PC-9 (cell line): ENCODE measurements at places on chromosomes 3 and 15. TPM values are rescaled to one million over a fixed set of nuclear protein-coding genes. Genes with fewer than 3 reads are reported as not detected.

DNA sequence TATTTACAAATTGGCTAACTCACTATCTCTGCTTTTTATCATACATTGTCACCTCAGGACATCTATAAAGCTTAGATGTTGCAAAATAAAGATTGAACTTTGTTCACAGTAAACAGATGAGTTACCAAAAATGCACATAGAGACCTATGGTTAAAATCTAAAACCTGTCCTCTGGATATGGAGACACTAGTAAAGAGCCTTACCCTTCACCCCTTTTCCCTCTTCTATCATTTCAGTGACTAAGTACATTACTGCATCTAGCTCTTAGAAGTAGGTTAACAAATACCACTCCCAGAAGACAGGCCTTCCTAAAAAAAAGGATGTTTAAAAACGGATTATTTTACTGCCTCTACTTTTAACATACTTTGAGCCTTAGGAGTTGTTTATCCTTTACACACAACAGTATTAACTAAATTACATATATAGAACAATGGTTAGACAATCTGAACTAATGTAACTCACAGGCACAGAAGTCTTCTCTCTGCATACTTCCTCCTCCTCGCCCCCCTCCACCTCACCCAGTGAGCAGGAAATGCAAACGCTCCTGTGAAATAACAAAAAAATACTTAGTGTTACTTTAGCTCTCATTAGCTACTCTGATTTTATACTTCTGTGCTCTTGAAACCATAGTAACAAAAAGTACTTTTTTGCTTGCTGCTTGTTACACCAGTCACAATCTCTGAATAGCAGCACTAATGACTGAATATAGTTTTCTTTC is 23.3 kb downstream of the IREB2 start:
- H3K27me3 ChIP-seq: no peaks in the 10 kb centered on the region
- H3K4me1 ChIP-seq: peaks cover 18% of the 10 kb centered on the region
- H3K36me3 ChIP-seq: peaks cover 31% of the 10 kb centered on the region
- DNase-seq: no peak
- H3K4me3 ChIP-seq: no peak overlapping the region

DNA sequence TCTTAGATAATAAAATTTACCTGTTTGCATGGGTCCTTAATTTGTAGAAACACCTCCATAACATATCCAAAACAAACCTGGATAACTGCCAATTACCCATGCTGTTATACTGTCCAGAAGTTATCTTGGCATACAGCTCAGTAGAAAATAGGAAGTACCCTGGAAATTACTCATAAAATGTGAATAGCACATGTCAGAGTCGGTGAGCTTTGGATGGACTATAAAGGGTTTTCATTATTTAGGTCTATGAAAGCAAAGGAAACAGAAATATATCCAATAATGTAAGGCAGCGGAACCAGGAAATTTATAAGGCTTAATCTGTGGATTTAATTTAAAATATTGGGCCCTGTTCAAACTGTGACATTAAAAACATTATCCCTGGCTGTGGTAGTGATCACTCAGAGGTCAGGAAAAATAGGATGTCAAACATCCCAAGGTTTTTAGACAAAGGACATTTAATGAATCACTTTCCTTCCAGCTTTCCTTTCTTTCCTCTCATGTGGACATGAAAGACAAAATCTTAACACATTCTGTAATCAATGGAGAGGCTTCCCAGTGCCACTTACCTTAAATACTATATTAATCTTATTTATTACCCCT is 459.0 kb upstream of the DPH6 start:
- H3K4me1 ChIP-seq: no peaks in the 10 kb centered on the region
- no peak overlapping the region for H3K4me3 ChIP-seq
- no peaks in the 10 kb centered on the region for H3K36me3 ChIP-seq

DNA sequence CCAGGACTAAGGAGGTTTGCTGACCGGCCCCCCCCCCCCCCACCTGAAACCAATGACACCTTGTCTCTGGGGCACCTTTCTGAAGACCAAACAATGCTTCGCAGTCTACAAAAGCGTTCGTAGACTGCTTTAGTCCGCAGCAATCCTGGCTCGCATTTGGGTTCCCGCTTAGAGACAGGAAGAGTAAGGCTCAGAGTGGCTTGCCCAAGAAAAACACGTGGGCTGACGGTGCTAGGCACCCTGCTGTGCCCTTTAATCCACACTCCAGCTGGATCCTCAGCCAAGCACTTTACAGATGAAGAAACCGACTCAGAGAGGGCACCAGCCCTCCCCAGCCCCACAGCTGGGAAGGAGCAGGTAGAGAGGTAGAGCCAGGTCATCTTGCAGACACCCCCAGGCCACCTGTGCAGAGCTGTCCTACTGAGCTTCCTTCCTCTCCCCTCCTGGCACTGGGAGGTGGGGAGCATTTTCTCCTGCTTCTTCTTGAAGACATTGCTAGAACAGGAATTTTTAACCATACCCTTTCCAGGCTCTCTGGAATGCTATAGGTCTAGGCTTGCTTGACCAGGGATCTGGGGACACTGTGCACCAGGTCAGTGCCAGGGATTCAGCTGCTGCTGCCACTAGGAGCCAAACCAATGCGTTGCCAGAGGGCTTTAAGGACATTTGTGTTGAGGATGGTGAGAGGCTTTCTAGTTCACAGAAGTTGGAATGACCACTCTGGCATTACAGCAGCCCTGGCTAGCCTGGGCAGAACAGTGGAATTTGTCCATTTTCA is 1.0 kb upstream of the KLF15 start:
- H3K4me3 ChIP-seq: no peak overlapping the region
- H3K27me3 ChIP-seq: peaks cover 31% of the 10 kb centered on the region
- no peak for DNase-seq
- H3K36me3 ChIP-seq: no peaks in the 10 kb centered on the region

GRCh38 chr3:61177450-61177849 is 73.8 kb downstream of the FHIT start:
- no peaks in the 10 kb centered on the region for H3K27me3 ChIP-seq
- no peak overlapping the region for H3K4me3 ChIP-seq
- no peaks in the 10 kb centered on the region for H3K4me1 ChIP-seq

DNA sequence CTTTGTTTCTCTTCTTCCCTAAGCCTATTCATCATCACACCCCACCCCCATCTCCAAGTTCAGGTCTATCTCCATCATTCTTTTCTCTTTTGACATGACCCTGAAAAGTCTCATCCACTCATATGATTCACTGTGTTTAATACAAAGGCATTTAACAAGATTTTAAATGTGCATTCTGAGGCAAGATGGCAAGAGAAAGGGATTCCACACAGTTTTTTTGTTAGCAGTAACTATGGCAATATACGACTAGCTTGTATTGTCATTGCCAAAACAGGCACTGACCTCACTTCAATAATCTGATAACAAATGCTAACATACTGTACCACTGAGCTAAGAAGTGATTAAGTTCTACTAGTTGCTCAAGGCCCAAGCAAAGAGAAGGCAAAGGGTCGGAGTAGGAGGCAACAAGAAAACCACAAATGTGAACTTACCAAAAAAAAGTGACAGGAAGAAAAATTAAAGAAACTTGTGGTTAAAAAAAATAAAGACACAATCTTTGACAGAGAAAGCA is 53.2 kb downstream of the FBN1 start:
- H3K4me1 ChIP-seq: no peaks in the 10 kb centered on the region
- no peak overlapping the region for H3K4me3 ChIP-seq
- peak; percentile 65 for DNase-seq
- no peak overlapping the region for H3K27ac ChIP-seq
- H3K27me3 ChIP-seq: no peaks in the 10 kb centered on the region

GRCh38 chr3:114498539-114499370 is 204.9 kb downstream of the TIGIT start:
- H3K4me1 ChIP-seq: peaks cover 52% of the 10 kb centered on the region
- H3K27me3 ChIP-seq: no peaks in the 10 kb centered on the region
- peak; percentile 85 for DNase-seq

- DNase-seq: peak; percentile 92
- no peak overlapping the region for H3K4me3 ChIP-seq
- H3K27ac ChIP-seq: no peak overlapping the region
- no peaks in the 10 kb centered on the region for H3K36me3 ChIP-seq
- peaks cover 11% of the 10 kb centered on the region for H3K4me1 ChIP-seq
These were observed 167.3 kb downstream of the FAM43A start for GRCh38 chr3:194852831-194853508.

DNA sequence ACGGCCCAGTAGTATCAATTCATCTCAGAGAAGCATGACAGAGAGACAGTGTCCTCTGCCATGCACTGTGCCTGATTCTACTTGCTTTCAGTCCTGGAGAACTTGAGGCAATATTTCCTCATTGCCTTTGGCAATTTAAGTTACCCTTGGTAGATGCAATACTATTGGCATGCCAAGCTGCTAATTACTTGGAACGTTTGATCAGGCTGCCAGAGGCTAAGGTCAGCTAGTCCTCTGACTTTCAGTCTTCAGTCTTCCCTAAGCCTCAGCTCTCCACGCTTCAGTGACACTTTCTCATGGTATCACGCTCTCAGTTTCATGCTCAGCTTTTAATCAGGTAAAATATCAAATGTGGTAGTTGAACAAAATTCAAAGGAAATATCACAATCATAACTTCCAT is 13.1 kb upstream of the OSBPL11 start:
- no peak for DNase-seq
- no peak overlapping the region for H3K27ac ChIP-seq
- H3K36me3 ChIP-seq: no peaks in the 10 kb centered on the region
- no peak overlapping the region for H3K4me3 ChIP-seq
- H3K27me3 ChIP-seq: no peaks in the 10 kb centered on the region

- no peak overlapping the region for H3K27ac ChIP-seq
- DNase-seq: no peak
- no peaks in the 10 kb centered on the region for H3K4me1 ChIP-seq
- H3K36me3 ChIP-seq: no peaks in the 10 kb centered on the region
- H3K4me3 ChIP-seq: no peak overlapping the region
These were observed 15.3 kb downstream of the FOXP1 start for GRCh38 chr3:71568207-71568606.

GRCh38 chr3:151881137-151881536 is 7.7 kb downstream of the SUCNR1 start:
- no peak for DNase-seq
- no peak overlapping the region for H3K27ac ChIP-seq
- H3K36me3 ChIP-seq: no peaks in the 10 kb centered on the region
- H3K4me1 ChIP-seq: peaks cover 3% of the 10 kb centered on the region; the same call in 1 of the 2 replicates
- no peak overlapping the region for H3K4me3 ChIP-seq
- no peaks in the 10 kb centered on the region for H3K27me3 ChIP-seq

GRCh38 chr15:27855137-27855536 is 244.0 kb downstream of the OCA2 start:
- H3K36me3 ChIP-seq: no peaks in the 10 kb centered on the region
- no peak overlapping the region for H3K4me3 ChIP-seq
- no peak overlapping the region for H3K27ac ChIP-seq
- H3K4me1 ChIP-seq: no peaks in the 10 kb centered on the region

- peak overlapping the region; percentile 9 for H3K27ac ChIP-seq
- no peaks in the 10 kb centered on the region for H3K27me3 ChIP-seq
- DNase-seq: no peak
- peaks cover 8% of the 10 kb centered on the region for H3K4me1 ChIP-seq
These were observed 5.6 kb upstream of the P2RY14 start for GRCh38 chr3:151283907-151284461.

DNA sequence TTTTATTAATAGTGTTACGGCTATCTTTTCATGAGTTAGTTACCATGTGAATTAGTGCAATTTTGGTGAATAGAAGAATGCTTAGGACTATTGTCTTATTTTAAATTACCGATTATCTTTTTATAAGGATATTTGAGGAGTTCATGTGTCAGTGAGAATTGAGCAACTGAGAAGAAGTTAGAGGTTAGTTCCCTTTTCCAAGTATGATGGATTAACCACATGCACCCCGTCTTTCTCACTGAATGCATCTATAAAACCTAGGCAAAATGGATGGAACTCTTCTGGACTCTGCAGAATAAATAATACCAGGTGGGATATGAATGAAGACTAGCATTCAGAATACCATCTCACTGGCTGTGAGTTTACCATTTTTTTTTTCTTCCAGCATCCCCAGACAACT is 74.3 kb downstream of the TCF12 start:
- no peak for DNase-seq
- no peak overlapping the region for H3K27ac ChIP-seq
- no peaks in the 10 kb centered on the region for H3K36me3 ChIP-seq
- H3K27me3 ChIP-seq: no peaks in the 10 kb centered on the region
- H3K4me1 ChIP-seq: no peaks in the 10 kb centered on the region
- H3K4me3 ChIP-seq: no peak overlapping the region

DNA sequence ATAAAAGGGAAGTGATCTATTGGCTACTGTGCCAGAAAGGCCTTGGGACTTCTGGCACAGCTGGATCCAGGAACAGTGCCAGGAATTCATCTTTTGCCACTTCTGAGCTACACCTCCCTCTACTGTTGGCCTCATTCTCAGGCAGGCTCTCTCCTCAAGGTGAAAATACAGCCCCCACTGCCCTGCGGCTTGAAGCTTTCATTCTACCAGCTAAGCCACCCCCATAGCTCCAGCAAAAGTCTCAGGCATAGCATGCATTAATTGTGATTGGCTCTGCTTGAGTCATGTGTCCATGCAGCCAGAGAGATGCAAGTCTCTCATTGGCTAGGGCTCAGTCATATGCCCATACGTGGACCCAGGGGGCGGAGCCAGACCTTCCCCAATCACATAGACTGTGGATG is 142.4 kb downstream of the TPRA1 start:
- no peaks in the 10 kb centered on the region for H3K36me3 ChIP-seq
- no peak for DNase-seq
- H3K27me3 ChIP-seq: peaks cover 29% of the 10 kb centered on the region
- no peak overlapping the region for H3K4me3 ChIP-seq
- H3K27ac ChIP-seq: no peak overlapping the region
- no peaks in the 10 kb centered on the region for H3K4me1 ChIP-seq

- no peaks in the 10 kb centered on the region for H3K27me3 ChIP-seq
- H3K36me3 ChIP-seq: 0 out of 2 replicates have a peak, but pooled peaks cover 5% of the 10 kb centered on the region
- peak within 1 kb of the TSS; percentile 85 for H3K4me3 ChIP-seq
These were observed at the start of gene PAK2 for GRCh38 chr3:196739671-196740480. PAK2 (plus strand) TSS chr3:196739857; CDS start chr3:196782647, 42,790 bp downstream.

DNA sequence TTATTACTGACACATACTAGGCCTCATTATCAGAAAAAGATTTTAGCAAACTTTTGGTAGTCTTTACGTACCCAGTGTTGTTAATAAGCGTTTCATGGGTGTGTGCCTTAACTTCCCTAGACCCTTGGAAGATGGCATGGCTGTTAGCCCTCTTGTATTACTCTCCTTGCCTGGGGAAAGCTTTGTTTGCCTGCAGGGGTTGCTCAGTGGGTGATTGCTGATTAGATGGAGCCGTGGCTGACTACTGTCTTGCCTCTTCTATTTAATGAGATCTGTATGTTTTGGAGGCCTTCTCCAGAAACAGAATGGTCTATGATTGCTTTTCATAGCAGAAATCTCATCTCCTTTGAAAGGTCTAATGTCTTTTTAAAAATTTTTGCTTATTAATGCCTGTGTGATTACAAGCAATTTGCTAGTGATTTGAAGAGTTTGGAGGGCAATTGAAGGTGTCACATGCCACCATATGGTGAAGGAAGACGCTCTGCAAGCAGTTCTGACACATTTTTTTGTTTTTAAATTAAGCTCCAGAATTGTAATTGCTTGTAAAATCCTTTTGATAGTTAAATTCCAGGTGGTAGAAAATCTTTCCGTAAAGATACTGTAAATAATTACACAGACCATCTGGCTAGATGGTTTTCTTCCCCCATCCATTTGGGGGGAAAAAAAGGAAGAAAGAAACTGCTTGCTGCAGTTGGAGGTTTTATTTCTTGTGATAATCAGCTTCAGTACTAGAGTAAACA is 11.4 kb upstream of the C3orf20 start:
- H3K4me3 ChIP-seq: no peak overlapping the region
- H3K4me1 ChIP-seq: no peaks in the 10 kb centered on the region
- H3K36me3 ChIP-seq: peaks cover 71% of the 10 kb centered on the region
- no peak overlapping the region for H3K27ac ChIP-seq
- DNase-seq: no peak

Gene STARD9
- total RNA-seq: 1.7 and 2.4 TPM in 2 replicates

Gene CACNA2D3
- 0.18 and 0.59 TPM in 2 replicates for total RNA-seq

Gene SLC28A1
- 0.70 and 1.2 TPM in 2 replicates for total RNA-seq

Gene GYG1
- 16.5 and 20.3 TPM in 2 replicates for total RNA-seq

Gene SLC22A13
- total RNA-seq: 0.40 and 0.44 TPM in 2 replicates
